ENCODE measurements at places on chromosomes 4 and X.

DNA sequence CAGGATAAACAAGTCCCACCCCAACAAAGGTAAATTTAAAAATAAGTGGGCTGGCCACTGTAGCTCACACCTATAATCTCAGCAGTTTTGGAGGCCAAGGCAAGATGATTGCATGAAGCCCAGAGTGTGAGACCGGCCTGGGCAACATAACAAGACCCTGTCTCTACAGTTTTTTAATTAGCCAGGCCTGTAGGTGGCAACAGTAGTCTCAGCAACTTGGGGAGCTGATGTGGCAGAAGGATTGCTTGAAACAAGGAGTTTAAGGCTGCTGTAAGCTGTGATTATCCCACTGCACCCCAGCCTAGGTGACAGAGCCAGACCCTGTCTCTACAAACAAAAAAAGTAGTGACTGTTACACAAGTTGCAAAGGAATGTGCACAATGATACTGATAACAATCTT is 74.6 kb upstream of the FAAH2 start:
- H3K4me3 ChIP-seq, result no peak overlapping the region
- no peaks in the 10 kb centered on the region for H3K36me3 ChIP-seq
- no peak overlapping the region for H3K27ac ChIP-seq
- H3K4me1 ChIP-seq, result no peaks in the 10 kb centered on the region
- no peaks in the 10 kb centered on the region for H3K27me3 ChIP-seq
- no peak for DNase-seq

DNA sequence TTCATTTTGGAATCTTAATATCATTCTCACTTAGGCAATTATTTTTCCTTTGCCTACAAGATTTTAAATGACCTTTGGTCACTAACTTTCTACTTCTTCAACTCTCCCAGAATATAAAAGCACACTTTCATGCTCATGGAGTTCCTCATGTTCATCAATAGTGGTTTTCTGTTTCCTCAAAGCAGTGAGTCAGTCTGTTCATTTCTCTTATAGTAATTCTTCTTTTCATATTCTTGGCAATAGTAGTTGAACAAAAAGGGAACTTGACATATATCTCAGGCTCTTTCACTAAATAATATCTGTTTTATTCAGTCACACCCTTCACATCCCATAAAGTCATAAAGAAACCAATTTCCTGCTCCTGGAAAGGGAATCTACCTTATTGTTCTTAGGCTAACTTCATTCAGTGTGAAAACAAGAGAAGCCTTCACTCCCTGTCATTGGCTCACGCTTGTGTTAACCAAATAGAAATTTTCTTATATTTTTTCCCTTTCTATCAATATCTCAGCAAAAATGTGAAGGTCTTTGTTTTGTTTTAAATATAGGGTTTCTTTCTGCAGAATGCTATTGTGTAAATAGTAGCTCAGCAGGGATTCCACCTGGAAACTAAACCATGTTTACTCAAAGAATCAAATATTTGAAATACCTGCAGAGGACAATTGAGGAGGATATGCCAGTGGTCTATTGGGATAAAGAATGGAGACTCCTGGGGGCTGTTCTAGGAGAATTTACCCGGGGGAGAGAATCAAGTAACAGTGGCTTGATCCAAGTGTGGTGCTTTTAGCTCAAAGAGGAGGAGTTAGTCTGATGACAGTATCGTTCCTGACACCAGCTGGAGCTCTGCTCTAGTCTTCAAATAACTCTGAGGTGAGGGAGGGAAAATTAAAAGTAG is 13.4 kb upstream of the TNIP3 start:
- H3K36me3 ChIP-seq, result no peaks in the 10 kb centered on the region
- H3K27ac ChIP-seq, result no peak overlapping the region
- DNase-seq, result no peak
- H3K4me3 ChIP-seq, result no peak overlapping the region

DNA sequence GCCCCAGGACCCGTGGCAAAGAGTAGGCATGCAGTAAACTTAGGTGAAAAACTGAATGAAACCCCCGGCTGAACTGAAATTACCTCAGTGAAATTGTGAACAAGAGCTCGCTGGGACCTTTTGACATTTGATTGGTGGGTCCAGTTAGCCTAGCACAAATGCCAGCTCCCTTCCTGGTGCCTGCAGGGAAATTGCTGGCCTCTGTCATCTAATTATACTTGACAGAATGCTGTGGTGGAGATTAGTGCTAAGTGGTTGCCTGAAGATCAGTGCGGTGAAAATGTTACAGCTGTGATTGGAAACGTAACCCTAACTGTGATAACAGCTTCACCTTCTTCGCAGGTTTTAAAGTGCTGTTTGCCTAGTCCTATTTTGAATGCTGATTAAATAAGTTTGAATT is 43.0 kb downstream of the ADD1 start:
- H3K27me3 ChIP-seq, result no peaks in the 10 kb centered on the region
- peaks cover 7% of the 10 kb centered on the region for H3K4me1 ChIP-seq
- H3K4me3 ChIP-seq, result no peak overlapping the region
- H3K36me3 ChIP-seq, result peaks cover 39% of the 10 kb centered on the region

DNA sequence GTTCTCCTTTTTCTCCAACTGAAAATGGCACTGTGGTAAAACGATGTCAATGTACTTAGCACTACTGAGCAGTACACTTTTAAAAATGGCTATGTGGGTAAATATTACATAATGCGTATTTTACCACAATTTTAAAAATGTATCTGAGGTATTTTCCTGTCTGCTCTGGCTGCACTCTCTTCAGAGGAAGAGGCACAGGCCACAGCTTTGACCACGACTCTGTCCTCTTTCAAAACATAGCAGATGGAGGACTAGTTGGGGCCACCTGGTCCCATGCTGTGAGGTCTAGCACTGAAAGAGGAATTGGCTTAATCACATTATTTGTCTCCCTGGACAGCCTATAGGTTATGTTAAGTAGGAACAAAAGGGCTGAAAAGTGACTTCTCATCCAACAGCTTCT is 5.2 kb downstream of the KCNE5 start:
- no peak overlapping the region for H3K27ac ChIP-seq
- H3K4me1 ChIP-seq, result no peaks in the 10 kb centered on the region
- no peaks in the 10 kb centered on the region for H3K27me3 ChIP-seq
- no peaks in the 10 kb centered on the region for H3K36me3 ChIP-seq
- no peak overlapping the region for H3K4me3 ChIP-seq

DNA sequence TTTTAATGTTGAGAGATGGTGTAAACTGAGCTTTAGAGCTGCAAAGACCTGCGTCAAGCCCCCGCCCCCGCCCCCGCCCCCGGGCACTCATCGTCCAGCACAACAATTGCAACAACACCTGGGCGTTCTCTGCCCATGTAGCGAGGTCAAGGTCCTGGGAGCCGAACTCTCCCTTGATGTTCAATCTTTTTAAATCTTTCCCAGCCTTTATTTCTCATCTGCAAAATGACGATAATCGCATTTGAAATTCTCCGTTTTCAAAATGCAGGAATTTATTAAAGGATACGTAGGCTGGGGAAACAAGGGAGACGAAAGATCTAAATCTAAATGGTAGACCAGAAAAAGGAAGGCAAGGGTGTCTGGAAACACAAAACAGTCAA is 648 bp upstream of the MSMO1 start:
- H3K27me3 ChIP-seq, result no peaks in the 10 kb centered on the region
- DNase-seq, result no peak
- H3K36me3 ChIP-seq, result no peaks in the 10 kb centered on the region
- H3K4me3 ChIP-seq, result peak overlapping the region; percentile 89

- H3K4me1 ChIP-seq, result no peaks in the 10 kb centered on the region
- DNase-seq, result no peak
- no peaks in the 10 kb centered on the region for H3K36me3 ChIP-seq
Observed at GRCh38 chr4:108385076-108385475, 216.3 kb upstream of the LEF1 start.

DNA sequence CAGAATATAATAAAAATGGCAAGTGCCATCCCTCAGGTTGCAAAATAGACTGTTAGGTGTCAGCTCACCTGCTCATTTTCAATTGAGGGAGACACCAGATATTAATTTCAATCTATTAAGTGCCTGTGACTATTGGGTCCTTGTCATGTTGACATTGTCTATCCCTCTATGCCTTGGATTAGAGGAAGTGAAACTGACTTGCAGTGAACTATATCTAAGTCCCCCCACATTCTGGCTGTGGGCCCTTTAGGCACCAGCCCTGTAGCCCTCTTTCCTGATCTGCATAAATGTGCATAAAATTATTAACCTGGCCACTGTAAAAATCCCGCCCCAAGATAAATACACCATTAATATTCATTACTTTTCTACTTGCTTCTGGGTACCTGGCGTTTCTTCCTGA is 293.0 kb upstream of the CLNK start:
- H3K4me1 ChIP-seq, result peaks cover 5% of the 10 kb centered on the region
- no peaks in the 10 kb centered on the region for H3K27me3 ChIP-seq
- H3K27ac ChIP-seq, result no peak overlapping the region
- H3K4me3 ChIP-seq, result no peak overlapping the region
- DNase-seq, result no peak

DNA sequence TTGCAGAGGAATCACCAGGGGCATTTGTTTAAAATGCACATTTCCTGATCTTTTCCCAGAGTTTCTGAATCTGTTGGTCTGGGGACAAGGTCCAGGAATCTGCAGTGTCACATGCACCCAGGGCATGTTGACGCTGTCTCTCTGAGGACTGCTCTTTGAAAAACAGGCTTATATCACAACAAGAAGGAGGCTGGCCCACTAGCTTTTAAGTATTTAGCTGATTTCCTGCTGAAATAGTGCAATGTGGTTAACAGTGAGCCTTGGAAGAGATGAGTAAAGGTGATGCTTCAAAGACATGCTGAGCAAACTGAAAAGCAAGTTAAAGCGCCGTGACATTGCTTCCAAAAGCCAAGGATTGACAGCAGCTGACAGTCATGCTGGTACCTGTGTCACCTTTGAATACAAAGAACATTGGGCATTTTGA is 18.6 kb upstream of the SEPSECS start:
- no peaks in the 10 kb centered on the region for H3K27me3 ChIP-seq
- no peak overlapping the region for H3K27ac ChIP-seq
- H3K4me1 ChIP-seq, result peaks cover 2% of the 10 kb centered on the region

GRCh38 chrX:11478026-11478425 is 184.8 kb downstream of the AMELX start:
- no peak overlapping the region for H3K27ac ChIP-seq
- DNase-seq, result no peak
- H3K4me1 ChIP-seq, result no peaks in the 10 kb centered on the region
- H3K4me3 ChIP-seq, result no peak overlapping the region
- no peaks in the 10 kb centered on the region for H3K36me3 ChIP-seq

DNA sequence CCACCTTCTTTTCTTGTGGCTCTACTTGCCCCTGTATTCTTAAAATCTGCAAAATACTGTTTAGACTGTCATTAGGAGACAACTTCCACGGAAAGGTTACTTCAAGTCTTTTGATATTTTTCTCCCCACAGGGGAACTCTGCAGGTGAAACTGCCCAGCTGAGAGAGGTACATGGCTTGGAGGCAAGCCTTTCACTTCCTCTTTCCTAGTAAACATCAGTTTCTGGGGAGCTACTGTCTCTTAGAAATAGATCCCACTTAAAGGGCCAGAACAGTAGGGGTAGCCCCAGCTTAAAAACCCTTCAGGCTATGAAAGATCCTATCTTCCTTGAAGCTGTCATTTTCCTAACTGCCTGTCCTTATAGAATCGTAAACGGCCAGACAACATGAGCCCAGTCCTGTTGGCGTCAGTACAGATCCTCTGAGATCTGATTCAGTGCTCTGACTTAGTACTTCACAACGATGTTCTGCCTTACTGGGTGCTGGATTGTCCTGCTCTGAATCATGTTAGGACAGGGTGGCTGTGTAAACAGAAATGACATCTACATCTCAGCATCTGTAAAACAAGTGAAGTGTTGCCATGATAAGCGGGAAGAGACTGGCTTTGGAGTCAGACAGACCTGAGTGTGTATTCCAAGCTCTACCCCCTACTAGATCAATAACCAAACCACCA is 102.1 kb downstream of the ITIH6 start:
- no peak for DNase-seq
- no peaks in the 10 kb centered on the region for H3K27me3 ChIP-seq
- no peaks in the 10 kb centered on the region for H3K36me3 ChIP-seq
- H3K4me3 ChIP-seq, result no peak overlapping the region
- no peaks in the 10 kb centered on the region for H3K4me1 ChIP-seq

- H3K4me3 ChIP-seq, result no peak overlapping the region
- H3K4me1 ChIP-seq, result no peaks in the 10 kb centered on the region
- no peaks in the 10 kb centered on the region for H3K27me3 ChIP-seq
- H3K36me3 ChIP-seq, result no peaks in the 10 kb centered on the region
Observed at GRCh38 chr4:85557016-85557901, 82.3 kb downstream of the ARHGAP24 start.

DNA sequence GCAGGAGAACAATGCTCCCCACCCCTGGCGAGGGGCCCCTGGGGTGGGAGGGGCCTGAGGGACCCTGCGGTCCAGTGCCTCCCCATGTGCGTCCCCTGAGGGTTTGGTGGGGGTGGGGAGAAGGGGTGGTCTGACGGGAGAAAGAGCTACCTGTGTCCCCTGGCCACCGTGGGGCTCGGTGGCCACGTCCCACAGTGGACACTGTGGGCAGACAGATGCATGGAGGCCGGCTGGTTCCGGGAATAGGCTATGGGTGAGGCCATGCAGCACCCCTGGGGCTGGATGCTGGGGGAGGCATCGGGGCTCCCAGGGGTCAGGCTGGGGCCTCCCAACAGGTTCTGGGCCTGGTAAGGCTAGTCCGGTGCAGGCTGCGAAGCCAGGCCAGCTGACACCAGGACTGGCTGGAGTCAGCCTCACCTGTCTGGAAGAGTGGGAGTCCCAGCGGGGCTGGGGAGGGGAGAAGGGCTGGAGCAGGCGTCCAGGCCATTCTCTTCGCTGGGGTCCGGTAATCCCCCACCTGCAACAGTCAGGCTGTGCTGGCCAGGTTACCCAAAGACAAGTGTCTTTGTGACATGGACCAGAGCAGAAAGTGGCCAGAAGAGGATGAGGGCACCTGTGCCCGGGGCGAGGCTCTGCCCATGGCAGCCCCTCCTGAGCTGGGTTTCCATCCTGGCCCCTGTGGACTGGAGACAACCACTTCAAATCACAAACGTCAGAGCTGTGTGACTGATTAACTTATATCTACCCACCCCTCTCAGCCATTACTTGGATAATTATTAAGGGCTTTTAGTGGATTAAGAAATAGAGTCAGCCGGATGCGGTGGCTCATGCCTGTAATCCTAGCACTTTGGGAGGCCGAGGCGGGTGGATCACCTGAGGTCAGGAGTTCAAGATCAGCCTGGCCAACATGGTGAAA is 1.4 kb upstream of the FAM53A start:
- no peak overlapping the region for H3K4me3 ChIP-seq
- no peak overlapping the region for H3K27ac ChIP-seq
- H3K27me3 ChIP-seq, result no peaks in the 10 kb centered on the region

DNA sequence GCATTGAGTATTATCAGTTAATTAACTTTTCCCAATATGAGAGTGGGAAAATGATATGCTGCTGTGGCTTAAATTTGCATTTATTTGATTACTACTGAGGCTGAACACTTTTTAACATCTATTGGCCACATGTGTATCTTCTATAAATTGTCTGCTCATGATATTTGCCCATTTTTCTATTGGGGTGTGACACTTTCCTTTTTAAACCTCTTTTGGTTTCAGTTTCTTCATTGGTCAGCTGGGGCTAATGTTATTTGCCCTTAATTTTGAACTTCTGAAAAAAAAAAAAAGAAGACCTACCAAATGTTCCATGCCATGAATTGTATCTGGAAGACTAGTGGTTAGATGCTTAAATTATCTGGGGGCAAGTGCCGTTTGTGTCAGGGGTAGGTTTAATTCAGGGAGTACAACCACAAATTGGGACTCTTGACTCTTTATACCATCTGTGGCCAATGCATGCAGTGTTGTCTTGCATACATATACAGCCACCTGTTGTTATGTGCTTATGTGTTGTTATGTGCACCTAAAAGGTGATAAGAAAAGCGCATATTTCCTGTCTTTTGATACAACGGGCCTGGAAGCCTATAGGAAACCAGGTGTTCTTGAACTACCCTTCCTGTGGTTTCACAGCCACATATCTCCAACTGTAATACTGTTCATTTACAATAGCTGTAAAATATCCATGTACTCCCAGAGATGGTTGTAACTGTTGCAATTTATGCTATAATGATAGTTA is 49.0 kb downstream of the SH2D1A start:
- no peak for DNase-seq
- no peaks in the 10 kb centered on the region for H3K4me1 ChIP-seq
- no peaks in the 10 kb centered on the region for H3K27me3 ChIP-seq
- H3K27ac ChIP-seq, result no peak overlapping the region

Measured in vagina (tissue), 2 donors.